ENCODE measurements at places on chromosomes 3 and 15. TPM values are rescaled to one million over a fixed set of nuclear protein-coding genes. Genes with fewer than 3 reads are reported as not detected.

STRIT1 gene
- polyA plus RNA-seq: 1.2 TPM

DNA sequence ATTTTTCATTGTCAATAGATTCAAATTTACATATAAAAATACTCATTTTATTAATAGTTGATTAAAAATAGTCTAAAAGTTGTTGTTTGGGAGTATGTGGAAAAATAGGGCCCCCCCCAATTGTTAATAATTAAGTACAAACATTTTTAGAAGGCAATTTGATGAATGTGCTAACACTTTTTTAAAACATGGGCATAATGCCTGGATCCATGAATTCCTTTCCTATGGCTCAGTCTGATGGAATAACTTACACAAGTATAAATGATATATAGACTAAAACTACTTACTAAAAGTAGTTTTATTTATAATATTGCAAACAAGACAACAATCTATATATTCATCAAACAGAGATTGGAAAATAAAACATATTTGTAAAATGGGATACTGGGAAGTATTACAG lies 247.2 kb upstream of the LRRN1 start:
- DNase-seq: no peak

GRCh38 chr3:463252-464192 lies 267.0 kb downstream of the CHL1 start:
- no peak for DNase-seq

DNA sequence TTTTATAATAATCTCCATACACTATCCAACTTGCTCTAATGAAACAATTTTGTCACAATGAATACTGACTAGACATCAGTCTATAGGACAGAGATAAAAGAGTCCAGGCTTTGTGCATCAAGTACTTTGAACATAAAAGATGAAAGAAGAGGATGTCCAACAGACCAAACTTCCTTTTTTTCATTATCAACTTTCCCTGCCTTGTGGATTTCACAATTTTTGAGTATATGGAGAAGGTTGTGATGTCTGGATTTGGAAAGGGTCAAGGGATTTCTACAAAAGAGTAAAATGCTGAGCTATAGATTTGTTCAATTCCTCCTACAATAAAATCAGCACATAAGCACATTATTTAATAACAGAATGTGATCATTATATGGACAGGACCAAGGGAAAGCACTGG lies 25.7 kb downstream of the CD47 start:
- no peak for DNase-seq

Data from right renal pelvis (tissue), 4 donors.